ENCODE measurements at places on chromosomes 13 and 19. TPM values are rescaled to one million over a fixed set of nuclear protein-coding genes. Genes with fewer than 3 reads are reported as not detected.

Gene HIPK4
- total RNA-seq, result not detected

Gene NANOS3
- total RNA-seq, result not detected

Gene ARHGAP45
- 16.8 TPM for total RNA-seq

Gene SETDB2
- 15.1 TPM for total RNA-seq

Gene TEX101
- total RNA-seq, result not detected

Gene ZNF91
- 113 TPM for total RNA-seq

Gene PRR20C
- not detected for total RNA-seq

Gene SOX1
- total RNA-seq, result not detected

Gene ZNF649
- 15.4 TPM for total RNA-seq

Gene ACP5
- total RNA-seq, result 2.5 TPM

Gene ZNF726
- 9.3 TPM for total RNA-seq

Gene RFPL4A
- 2.5 TPM for total RNA-seq

Gene NUP62
- total RNA-seq, result 33.1 TPM

Gene PEPD
- 32.6 TPM for total RNA-seq

Gene LRRC63
- total RNA-seq, result not detected

Gene FPR3
- 1.4 TPM for total RNA-seq

Gene ZNF99
- 0.51 TPM for total RNA-seq

Gene SPINT2
- 89.5 TPM for total RNA-seq

Gene HDGFL2
- total RNA-seq, result 48.8 TPM

Gene FBN3
- total RNA-seq, result 13.3 TPM

Gene CDK8
- 20.9 TPM for total RNA-seq

Gene ZNF541
- total RNA-seq, result 0.10 TPM

Gene SMAD9
- total RNA-seq, result 19.5 TPM

Gene RFXAP
- 5.3 TPM for total RNA-seq

Gene CGB2
- total RNA-seq, result not detected

Gene ADGRE3
- not detected for total RNA-seq

Gene PRKCSH
- 86.7 TPM for total RNA-seq

Gene TPTE2
- not detected for total RNA-seq

Gene SHISA7
- total RNA-seq, result not detected

Gene SMIM24
- total RNA-seq, result not detected

Gene LIM2
- total RNA-seq, result not detected

Gene FUT1
- 1.1 TPM for total RNA-seq

Gene IGFLR1
- 2.3 TPM for total RNA-seq

Gene PRSS57
- 0.82 TPM for total RNA-seq

Gene FARP1
- 42.4 TPM for total RNA-seq

Gene EFNA2
- total RNA-seq, result not detected

Gene SOHLH2
- total RNA-seq, result 0.62 TPM

Gene SYCN
- total RNA-seq, result not detected

Gene POLR2I
- 35.9 TPM for total RNA-seq

Gene KRTDAP
- total RNA-seq, result 9.6 TPM

Gene CACNG7
- not detected for total RNA-seq
